ENCODE measurements at places on chromosomes 12 and 14. TPM values are rescaled to one million over a fixed set of nuclear protein-coding genes. Genes with fewer than 3 reads are reported as not detected.

KRT5 gene
- polyA plus RNA-seq, result not detected

DNA sequence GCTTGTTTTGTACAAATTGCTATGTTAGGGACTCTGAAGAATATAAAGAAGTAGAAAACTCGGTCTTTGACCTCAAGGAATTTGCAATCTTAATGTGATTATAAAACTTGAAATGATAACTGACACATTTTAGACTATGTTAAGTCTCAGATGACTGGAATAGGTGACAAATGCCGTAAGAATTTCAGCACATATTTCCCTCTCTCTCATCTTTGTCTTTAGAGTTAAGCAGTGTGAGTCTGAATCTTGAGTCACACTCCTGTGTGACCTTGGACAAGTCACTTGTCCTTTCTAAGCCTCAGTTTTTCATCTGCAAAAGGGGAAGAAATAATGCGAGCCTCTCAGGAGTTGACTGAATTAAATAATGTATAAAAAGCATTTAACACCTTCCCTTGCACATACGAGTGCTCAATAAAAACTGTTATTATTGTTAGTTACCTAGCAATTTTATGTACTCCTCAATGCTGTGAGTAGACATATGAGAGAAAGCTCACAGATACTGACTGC, 103.7 kb downstream of the DYRK2 start:
- DNase-seq, result peak; percentile 39

GPRC5D gene
- polyA plus RNA-seq, result not detected

DNA sequence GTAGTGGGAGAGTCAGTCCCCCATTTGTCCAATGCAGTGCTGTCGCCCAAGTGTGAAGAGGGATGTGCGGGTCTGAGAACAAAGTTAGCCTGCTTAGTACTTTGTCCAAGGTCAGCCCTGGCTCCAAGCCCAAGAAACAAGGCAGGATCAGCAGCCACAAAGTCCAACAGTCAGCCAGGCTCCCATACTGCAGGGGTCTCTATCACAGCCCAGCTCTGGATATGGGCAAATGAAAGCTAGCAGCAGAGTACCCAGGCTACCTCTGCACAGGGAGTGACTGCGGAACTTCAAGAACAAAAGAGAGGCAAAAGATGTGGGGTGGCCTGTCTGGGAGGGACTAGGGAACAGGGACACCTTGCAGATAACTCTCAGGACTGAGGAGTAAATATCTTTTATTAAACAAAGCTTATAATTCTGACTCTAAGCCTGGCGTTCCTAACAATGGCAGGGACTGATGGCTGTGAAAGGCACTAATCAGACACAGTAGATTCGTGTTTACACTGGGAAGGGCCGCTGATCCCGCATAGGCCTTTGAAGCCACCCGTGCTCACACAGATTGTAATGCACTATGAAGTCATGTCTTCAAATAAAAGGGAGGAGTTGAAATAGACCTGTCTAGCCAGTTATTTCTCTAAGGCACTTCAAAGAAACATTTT, 91.0 kb upstream of the EEA1 start:
- no peak for DNase-seq

MAGOHB gene
- 78.0 TPM for polyA plus RNA-seq

DNA sequence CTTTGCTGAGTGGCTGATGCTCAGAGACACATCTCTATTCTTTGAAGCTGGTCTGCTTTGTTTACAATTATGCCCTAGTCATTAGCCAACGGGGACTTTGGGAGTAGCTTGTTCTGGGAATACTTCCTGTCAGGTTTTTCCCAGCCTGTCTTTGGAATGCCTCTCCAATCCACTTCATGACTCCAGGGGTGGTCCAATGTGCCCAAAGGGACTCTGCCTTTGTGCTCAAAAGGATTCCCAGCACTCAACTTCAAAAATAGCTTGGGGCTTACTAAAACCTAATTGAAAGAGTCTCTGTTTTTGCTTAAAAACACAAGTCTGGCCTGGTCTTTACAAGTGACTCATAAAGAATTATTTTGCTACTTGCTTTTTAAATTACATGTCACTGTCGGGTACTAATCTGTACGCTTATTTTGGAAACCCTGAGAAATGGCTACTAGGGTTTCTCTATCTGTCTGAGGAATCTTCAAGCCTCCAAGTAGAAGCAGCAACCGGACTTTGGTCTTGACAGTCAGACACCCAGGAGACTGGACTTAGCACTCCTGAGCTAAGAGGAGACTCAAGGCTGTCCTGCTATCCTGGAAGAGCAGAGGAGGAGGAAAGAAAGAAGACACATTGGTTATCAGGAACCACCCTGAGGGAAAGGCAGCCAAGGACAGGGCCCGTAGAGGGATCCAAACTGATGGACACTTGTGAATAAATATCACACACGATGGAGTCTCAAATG, 20.7 kb downstream of the PHLDA1 start:
- peak; percentile 56 for DNase-seq

- peak; percentile 87 for DNase-seq
Measured at GRCh38 chr12:59113831-59114615, 193.7 kb upstream of the LRIG3 start.

DNA sequence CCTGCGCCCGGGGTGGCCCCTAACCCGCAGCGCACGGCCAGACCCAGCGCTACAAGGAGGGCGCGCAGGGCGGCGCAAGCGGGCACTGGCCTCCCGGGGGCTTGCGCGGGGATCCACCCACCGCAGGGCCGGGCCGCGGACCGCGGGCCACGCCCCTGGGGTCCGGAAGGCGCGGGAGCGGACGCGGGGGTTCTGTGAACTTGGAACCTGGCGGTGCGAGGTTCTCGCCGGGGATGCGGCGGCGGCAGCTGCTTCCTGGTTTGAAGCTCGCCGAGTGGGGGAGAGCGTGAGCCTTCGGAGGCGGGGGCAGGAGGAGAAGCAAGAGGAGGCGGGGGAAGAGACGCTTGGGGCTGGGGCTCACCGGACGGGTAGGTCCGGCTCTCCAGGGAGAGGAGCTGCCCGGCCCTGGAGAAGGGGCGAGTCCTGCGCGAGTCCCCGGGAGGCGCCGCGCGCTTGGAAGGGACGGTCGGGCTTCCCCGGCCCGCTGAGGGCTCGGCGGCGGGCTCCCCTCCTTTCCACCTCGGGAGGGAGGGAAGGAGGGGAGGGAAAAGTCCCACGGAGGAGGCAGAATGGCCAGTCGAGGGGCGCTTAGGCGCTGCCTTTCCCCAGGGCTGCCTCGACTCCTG, at the start of gene PRKCH:
TSS of gene PRKCH (plus strand) at position 195 of the 626 bp plus-strand sequence. CDS start 523 bp downstream, outside the sequence.
- DNase-seq, result peak; percentile 47

DNA sequence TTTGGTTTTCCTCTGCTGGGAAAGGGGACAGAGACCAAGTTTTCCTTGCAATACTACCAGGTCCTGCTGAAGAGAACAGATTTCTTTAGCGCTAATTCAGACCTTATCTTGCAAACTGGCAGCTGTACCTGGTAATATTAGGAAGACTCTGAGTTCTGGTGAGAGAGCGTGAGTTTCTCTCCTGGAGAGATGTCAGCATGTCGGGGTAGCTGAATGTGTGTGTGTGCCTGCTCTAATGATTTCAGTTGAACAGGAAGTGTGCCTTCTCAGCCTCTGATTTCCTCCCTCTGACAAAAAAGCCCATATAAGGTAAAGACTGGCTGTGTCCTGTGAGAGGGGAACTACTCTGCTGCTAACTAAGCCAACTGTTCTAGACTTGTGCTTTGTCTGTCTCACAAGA, 10.3 kb upstream of the ERP27 start:
- peak; percentile 75 for DNase-seq

GRCh38 chr14:60964904-60965303, 16.0 kb downstream of the TRMT5 start:
- DNase-seq, result no peak

TBX5 gene
- polyA plus RNA-seq, result 27.5 TPM

GRCh38 chr14:62253171-62253570, 491.0 kb downstream of the SNAPC1 start:
- no peak for DNase-seq

- no peak for DNase-seq
Measured at GRCh38 chr14:25848601-25849000, 749.2 kb downstream of the NOVA1 start.

GPR68 gene
- polyA plus RNA-seq, result 5.7 TPM

GSC gene
- 1.3 TPM for polyA plus RNA-seq

DNA sequence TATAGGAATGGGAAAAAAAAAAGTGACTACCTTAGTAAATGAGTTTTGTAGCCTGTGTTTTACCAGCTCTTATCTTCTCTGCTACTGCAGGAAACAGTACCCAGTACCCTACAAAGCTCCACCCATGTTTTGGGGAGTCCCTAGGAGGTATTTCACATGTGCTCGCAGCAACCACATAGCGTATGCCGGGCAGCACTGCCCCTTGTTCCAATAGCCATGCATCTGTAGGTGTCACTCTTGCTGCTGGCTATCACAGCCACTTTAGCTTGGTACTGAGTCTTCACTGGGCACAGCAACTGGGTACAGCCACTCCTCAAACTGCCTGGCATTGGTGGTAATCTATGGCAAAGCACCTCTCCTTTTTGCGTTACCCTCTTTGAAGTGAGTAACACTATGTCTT, 2.0 kb upstream of the MDM1 start:
- DNase-seq, result no peak

GRCh38 chr12:46763230-46763629, 62.6 kb downstream of the SLC38A4 start:
- no peak for DNase-seq

- no peak for DNase-seq
Measured at GRCh38 chr12:54388237-54389133, 4.0 kb upstream of the ZNF385A start.

DNA sequence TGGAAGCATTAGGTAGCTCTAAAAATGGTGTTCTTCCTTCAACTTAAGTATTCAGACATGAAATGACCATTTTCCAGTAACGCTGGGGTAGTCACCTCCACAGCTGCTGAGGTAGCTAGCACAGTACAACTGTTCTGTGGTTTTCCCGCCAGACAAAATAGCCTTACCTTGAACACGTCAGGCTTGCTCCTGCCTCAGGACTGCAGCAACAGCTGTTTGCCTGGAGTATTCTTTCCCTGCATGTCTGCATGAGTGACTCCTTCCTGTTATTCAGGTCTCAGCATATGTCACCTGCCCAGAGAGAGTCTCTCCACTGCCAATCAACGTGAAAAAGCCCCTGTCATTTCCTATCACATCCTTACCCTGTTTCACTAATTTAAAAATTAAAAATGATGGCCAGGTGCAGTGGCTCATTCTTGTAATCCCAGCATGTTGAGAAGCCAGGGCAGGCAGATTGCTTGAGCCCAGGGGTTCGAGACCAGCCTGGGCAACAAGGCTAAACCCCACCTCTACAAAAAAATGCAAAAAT, 37.9 kb downstream of the WDR89 start:
- no peak for DNase-seq

- no peak for DNase-seq
Measured at GRCh38 chr14:86525673-86526072, 995.7 kb downstream of the FLRT2 start.

DNA sequence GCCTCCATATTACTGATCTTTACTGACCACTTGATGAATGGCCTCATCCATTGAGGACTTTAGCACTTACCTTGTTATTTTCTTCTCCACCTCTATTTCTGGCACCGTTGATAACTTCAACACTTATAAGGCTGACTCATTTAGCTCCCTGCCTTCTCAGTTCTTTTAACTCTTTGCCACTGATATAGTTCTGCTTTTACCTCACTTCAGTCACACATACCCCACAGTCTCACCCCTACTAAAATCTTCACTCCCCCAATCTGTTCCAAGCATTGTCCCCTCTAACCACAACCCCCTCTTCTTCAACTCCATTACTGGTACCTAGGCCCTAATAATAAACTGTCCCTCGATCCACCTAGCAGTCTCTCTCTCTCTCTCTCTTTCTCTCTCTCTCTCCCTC, 141.0 kb downstream of the PAH start:
- no peak for DNase-seq

KERA gene
- polyA plus RNA-seq, result not detected

- peak; percentile 47 for DNase-seq
Measured at GRCh38 chr14:68576031-68576430, 216.8 kb downstream of the ZFP36L1 start.

RDH12 gene
- not detected for polyA plus RNA-seq
